Activated CD4-positive, alpha-beta T cell treated with anti-CD3 and anti-CD28 coated beads for 36 hours (primary cell): ENCODE measurements at places on chromosomes 12 and 14.

- H3K4me3 ChIP-seq = no peak overlapping the region
- H3K4me1 ChIP-seq = no peaks in the 10 kb centered on the region
- H3K27me3 ChIP-seq = no peaks in the 10 kb centered on the region
- peaks cover 27% of the 10 kb centered on the region for H3K36me3 ChIP-seq
Measured at GRCh38 chr14:35760143-35760542, 49.0 kb downstream of the RALGAPA1 start.

DNA sequence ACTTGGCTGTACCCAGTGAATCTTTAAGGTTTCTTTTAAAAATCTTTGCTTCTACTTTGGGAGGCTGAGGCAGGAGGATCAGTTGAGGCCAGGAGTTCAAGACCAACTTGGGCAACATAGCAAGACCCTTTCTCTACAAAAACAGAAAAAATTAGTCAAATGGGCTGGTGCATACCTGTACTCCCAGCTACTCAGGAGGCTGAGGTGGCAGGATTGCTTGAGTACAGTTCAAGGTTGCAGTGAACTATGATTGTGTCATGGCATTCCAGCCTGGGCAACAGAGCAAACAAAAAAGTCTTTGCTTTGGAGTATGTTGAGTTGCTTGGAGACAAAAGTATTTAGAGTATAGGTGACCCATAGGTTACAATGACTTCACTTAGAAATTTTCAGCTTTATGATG, 6.2 kb upstream of the DDX55 start:
- H3K27me3 ChIP-seq = no peaks in the 10 kb centered on the region
- H3K4me1 ChIP-seq = peaks cover 20% of the 10 kb centered on the region
- H3K4me3 ChIP-seq = no peak overlapping the region
- no peak for DNase-seq
- H3K27ac ChIP-seq = no peak overlapping the region

DNA sequence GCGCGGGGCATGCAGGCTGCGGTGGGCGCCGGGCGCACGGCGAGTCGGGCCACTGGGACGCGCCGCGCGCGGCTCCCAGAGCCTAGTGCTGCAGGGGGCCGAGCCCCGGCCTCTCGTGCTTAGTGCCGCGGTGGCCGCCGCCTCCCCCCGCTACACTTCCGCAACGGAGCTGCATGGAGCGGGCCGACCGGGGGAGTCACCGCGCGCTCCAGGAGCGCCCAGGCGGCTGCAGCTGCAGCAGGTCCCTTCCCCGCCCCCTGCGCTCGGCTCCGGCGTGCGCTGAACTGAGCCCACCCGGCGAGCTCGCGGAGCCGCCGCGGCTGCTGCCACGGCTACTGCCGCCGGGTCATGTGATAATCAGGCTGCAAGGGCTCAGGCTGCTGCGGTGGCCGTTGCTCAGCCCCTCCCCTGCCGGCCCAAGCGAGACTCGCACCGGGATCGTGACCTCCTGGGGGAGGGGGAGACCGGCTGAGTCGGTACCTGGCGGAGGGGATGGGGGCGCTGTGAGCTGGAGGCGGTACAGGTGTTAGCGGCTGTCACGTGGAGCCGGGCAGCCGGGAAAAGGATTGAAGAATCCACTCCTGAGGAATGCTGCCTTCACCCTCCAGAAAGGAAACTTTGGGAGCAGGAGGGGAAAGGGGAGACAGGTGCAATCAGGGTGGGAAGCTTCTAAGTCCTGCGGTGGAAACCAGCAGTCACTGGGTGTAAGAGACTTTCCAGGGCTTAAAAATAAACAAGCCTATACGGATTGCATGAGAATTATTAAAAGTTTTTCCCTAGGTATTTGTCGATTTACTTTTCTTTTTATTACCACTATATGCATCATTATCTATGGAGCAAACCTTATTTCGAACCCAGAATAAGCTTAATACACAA, at the start of gene PPM1H:
TSS of gene PPM1H (minus strand) at position 352 of the 876 bp plus-strand sequence. CDS start 414 bp downstream, outside the sequence.
- H3K27me3 ChIP-seq = peaks cover 33% of the 10 kb centered on the region
- H3K4me3 ChIP-seq = peak within 1 kb of the TSS; percentile 52
- H3K4me1 ChIP-seq = peaks cover 11% of the 10 kb centered on the region
- H3K27ac ChIP-seq = no peak within 1 kb of the TSS

DNA sequence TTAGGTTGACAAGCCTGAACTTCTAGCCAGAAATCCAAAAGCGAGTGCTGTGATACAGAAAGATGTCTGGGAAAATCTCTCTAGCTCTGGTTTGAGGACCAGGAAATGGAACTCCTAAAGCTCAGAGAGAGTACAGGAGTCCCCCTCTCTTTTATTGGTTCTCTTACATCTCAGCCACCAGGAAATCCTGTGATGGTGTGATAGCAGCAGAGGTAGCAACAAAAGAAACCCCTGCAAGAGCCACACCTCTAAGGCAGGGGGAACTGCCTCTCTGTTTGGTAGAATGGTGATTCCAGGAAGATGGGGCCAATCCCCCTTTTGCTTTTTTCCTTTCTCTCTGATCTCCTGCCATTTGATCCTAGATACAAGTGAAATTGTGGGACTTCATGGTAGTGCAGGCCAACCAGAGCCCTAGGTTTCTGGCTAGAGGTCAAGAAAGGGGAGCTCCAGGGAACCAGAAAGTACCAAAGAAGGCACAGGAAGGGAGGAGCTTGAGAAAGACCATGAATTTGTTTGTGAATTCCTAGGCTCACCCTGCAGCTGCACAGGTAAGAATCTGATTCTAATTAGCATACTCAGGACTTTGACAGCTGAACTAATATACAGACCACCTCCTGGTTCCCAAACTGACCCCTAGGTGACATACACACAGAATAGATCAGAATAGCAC, 88.5 kb downstream of the PAPLN start:
- H3K27me3 ChIP-seq = no peaks in the 10 kb centered on the region
- H3K27ac ChIP-seq = no peak overlapping the region
- H3K4me3 ChIP-seq = no peak overlapping the region
- H3K36me3 ChIP-seq = no peaks in the 10 kb centered on the region
- DNase-seq = no peak

DNA sequence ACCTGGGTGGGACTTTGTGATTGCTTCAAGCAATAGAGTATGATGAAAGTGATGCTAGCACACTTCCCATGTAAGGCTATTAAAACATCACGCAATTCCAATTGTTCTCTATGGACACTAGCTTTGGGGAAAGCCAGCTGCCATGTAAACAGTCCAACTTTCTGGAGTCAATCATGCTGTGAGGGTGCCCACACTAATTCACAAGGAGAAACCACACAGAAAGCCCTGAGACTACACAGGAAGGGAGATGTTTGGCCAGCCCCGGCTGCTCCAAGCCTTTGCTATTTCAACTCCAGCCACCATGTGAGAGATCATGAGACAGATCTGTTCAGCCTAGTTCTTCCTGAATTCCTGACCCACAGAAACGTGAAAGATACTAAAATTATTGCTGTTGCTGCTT, 96.3 kb downstream of the ST8SIA1 start:
- peaks cover 2% of the 10 kb centered on the region for H3K36me3 ChIP-seq
- DNase-seq = no peak
- H3K4me3 ChIP-seq = no peak overlapping the region
- no peaks in the 10 kb centered on the region for H3K4me1 ChIP-seq
- H3K27ac ChIP-seq = no peak overlapping the region

DNA sequence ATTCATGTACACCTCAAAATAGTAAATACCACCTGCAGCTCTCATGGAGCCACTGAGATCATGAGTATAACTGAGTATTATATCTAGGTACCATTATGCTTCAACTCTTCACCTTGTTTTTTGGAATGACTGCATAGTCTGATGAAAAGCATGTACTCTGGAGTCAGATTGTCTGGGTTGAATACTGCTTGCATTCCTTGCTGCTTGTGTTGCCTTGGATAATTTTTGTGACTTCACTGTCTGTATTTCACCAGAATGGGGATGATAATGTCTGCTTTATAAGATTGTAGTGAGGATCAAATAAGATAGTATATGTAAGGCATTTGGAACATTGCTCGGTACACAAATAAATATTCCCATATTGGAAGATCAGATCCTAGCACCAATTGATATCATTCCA, 54.2 kb downstream of the SUSD6 start:
- no peak overlapping the region for H3K4me3 ChIP-seq
- H3K36me3 ChIP-seq = peaks cover 75% of the 10 kb centered on the region
- no peaks in the 10 kb centered on the region for H3K27me3 ChIP-seq
- H3K27ac ChIP-seq = peak overlapping the region; percentile 63
- peaks cover 96% of the 10 kb centered on the region for H3K4me1 ChIP-seq

- peaks cover 2% of the 10 kb centered on the region for H3K27me3 ChIP-seq
- H3K4me1 ChIP-seq = peaks cover 85% of the 10 kb centered on the region
- peaks cover 16% of the 10 kb centered on the region for H3K36me3 ChIP-seq
- peak overlapping the region; percentile 68 for H3K27ac ChIP-seq
- H3K4me3 ChIP-seq = no peak overlapping the region
Measured at GRCh38 chr14:92585981-92586937, 72.7 kb downstream of the RIN3 start.
